GOT3 (cell line): ENCODE measurements at places on chromosomes 3 and 15.

DNA sequence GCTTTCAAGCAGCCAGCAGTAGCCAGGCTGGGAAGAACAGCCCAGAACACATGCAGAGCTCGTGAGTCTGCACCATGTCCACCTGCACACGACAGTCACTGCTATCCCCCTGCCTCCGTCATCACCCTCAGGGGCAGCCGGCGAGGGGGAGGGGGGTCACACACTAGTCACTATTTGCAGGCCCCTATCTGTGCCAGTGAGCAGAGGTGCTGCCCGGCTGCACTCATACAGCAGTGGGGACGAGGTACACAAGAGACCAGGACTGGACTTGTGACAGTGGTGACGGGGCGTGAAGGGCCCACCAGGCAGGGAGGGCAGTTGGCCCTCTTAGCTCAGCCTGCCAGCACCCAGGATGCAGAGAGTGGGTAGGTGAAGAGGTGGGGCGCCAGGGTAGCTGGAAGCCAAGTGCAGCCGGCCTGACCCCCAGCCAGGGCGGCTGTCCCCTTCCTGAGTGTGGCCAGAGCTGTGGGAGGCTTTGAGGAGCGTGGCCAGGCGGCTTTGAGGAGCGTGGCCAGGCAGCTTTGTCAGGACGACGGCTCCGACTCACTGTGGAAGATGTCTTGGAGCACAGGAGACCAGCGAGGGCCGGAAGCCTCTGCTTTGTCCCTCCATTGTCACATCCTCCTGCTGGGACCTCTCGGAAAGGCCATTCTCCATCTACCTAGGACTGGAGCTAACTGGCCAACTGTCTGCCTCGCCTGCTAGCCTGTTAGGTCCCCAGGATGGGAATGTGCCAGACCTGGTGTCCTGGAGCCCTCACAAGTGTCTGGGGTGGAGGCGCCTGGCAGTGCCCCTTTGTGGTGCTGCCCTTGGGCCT, 52.1 kb upstream of the FGD5 start:
- DNase-seq, result no peak

- DNase-seq, result no peak
Observed at GRCh38 chr15:38896647-38897046, 332.0 kb upstream of the RASGRP1 start.

DNA sequence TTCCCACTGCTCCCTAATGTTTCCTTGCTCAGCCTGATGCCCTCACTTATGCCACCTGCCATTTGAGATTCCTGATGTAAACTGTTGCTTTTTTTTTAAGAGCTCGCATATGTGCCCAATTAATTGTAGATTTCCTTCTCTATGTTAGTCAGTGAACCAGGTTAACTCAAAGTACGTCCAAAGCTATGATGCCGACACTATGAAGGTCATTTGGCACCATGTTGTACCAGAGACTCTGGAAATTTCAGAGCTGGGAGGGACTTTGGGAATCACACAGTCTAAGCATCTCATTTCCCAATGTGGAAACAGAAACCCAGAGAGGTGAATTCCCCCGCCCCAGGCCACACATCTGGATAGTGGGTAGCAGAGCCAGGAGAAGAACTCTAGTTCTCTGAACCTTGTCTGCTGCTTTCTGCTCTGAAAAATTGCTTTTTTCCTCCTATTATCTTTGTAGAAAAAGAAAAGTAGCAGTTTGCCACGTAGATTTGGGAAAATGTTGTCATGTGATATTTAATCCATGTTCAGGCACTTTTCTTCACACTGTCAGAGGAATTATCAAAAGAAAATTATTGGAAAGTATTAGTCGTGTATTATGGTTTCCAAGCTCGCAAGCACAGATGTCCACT, 38.5 kb upstream of the TNFAIP8L3 start:
- no peak for DNase-seq

GRCh38 chr3:154758109-154758868, 321.8 kb upstream of the MME start:
- no peak for DNase-seq

- no peak for DNase-seq
Observed at GRCh38 chr3:172003146-172003545, 36.2 kb upstream of the FNDC3B start.

DNA sequence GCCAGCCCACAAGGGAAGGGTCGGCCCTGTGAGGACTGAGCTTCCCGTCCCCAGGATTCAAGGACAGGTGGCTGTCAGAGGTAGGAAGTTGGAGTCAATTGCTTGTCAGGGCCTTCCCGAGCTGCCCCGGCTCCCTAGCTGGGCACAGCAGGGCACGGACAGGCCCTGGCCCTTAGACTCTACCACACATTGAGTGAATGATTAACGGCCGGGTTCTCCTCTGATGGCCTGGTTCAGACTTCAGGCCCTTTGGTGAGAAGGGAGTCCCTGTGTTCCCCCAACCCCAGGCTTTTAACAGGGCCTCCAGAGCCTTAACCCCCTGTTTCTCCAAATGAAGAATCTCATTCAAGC, 16.4 kb upstream of the FGD5 start:
- no peak for DNase-seq

DNA sequence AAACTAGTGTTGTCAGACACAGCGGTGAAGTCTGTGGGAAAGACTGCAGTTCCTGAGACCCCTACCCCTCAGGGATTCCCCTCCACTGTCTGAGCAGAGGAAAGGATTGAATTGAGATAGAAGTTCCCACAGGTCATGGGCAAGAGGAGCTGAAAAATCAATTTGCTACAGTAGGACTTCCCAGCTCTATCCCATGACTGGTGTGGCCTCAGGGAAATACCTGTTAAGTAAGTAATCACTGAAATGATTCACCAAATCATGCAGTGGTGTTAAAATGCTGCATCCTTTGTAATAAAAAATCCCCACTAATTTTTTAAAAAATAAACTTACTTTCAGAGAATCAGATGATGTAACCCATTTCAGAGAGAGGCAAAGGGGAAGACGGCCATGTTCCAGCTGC, 45.0 kb upstream of the SPRED1 start:
- no peak for DNase-seq

- no peak for DNase-seq
Observed at GRCh38 chr15:88792342-88793282, 10.6 kb upstream of the ACAN start.

DNA sequence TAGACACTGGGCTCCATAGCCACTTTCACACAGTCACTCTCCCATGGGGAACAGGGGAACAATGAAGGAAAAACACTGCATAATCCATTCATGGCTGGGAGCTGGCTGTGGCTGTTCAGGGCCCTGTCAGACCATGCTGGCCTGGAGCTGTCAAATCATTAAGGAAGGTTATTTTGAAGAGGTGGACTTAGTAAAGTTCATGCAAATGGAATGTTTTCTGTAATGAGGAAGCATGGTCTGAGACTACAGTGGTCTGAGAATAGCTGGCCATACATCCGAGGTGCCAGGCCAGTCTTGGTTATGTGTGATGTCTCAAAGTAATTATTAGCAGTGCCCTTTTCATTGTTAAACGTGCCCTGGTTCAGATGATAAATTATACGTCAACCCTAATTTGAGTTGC, 117.1 kb upstream of the MRPS22 start:
- no peak for DNase-seq

DNA sequence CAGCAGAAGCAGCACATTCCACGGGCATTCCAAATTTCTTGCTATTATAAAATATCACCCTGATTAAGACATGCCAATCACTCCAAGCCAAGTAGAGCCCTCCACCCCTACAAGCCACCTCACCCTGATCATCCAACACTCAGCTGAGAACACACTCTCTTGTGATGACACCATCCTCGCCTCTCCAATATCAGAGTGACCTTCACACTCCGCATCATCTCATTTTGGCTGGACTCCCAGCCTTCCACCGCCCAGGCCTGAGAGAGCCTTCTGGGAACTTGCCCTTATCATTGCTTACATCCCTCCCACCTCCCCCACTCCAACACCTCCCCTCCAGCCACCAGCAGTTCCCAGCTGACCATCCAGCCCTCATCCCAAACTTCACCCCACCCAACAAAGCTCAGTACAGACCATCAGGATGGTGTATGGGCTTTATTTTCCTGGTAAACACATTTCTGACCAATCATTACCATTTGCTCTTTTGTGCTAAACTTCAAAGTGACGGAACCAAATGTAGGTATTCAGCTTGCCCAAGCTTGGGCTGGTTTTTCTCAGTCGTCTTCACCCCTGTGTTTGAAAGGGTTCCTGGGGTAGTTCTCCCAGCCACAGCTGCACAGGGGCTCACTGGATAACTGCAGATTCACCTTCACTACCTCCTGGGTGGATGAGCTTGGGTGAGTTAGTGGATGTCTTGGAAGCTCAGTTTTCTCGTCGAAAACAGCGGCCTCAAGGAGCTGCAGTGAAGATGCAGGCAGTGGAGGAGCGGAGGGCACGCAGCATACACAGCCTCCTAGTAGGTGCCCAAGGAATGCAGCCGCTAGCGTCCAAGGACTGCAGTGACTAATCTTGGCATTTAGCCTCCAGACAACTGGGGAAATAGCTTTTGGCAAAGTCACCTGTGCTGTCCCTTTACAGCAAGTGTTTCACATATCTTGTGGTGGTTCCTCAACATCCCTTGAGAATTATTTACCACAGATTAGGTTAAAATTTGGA, 115.1 kb downstream of the LIPC start:
- DNase-seq, result no peak

DNA sequence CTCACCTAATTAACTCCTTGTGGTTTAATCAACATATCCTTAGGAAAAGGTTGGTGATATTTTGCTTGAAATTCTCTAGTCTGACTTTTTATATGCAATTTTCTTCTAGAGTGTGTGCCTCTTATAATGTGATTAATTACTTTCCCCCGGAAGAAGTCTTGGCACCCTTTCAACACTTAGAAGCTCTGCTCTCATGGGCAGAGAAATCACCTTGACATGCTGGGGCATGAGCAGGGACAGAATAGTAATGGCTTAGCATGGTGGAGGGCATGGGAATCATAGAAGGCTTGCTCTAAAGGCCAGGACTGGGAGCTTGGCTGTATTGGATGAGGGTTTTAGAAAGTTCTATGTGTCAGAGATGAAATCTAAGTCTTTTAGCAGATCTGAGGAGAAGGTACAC, 293.5 kb downstream of the AGBL1 start:
- DNase-seq, result no peak

DNA sequence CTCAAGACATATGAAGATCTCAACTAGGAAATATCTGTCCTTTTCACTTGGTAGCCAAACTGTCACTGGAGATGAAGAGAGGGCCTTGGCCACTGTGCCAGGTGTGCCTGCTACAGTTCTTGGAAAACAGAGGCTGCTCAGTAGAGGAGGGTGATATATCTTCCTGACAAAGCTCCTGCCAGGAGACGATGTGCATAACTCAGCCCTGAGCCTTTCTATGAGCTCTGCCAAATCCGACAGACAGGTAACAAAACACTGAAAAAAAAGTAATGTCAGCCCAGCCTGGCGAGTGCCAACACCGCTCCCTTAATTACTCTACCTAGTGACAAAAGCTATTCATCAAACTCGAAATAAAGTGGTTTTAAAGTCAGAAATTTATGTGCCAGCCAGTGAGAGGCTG, 123.2 kb downstream of the MFSD1 start:
- no peak for DNase-seq

GRCh38 chr3:159144891-159145290, 343.0 kb downstream of the MFSD1 start:
- DNase-seq, result no peak

DNA sequence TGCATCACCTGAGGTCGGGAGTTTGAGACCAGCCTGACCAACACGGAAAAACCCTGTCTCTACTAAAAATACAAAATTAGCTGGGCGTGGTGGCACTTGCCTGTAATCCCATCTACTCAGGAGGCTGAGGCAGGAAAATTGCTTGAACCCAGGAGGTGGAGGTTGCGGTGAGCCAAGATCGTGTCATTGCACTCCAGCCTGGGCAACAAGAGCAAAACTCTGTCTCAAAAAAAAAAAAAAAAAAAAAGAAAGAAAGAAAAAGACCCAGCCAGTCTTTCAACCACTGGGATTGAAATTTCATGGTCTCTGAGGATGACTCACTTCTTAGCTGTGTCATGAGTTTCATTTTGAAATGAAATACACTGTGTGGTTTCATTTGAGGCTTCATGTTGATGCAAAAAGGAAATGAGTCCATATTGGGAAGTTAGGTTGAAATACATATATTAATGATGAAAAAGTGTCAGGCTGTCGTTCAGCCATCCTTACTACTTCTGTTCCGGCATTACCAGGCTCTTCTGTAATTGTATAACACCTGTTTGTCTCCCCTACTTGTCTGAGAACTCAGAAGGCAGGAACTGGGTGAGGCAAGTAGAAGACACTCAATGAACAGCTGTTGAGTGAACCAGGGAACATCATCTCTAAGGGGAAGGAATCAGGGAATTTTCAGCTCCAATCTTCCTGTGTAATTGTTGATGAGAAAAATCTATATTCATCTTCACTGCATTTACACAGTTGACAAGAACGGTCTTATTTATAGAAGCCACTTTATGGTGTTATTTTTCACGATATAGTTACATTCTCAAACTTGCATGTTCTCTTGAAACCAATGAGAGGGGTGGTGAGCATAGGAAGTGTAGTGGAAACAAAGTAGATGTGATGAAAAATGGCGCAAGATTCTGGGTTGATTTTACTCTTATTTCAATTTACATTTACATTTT, 87.4 kb downstream of the NFKBIZ start:
- peak; percentile 11 for DNase-seq

DNA sequence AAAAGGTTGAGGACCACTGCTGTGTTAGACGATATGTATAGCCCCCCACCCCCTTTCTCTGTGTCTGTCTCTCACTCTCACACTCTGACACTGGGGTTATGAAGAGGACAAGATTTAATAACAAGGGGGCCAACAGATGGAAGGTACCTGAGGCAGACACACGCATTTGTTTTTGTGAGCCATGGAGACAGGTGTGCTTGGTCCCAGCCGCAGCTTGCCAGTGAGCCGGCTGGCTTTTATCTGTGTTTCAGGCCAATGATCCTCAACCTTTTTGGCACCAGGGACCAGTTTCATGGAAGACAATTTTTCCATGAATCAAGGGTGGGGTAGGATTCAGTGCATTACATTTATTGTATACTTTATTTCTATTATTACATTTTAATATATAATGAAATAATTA, 394.9 kb upstream of the RGMA start:
- DNase-seq, result no peak

DNA sequence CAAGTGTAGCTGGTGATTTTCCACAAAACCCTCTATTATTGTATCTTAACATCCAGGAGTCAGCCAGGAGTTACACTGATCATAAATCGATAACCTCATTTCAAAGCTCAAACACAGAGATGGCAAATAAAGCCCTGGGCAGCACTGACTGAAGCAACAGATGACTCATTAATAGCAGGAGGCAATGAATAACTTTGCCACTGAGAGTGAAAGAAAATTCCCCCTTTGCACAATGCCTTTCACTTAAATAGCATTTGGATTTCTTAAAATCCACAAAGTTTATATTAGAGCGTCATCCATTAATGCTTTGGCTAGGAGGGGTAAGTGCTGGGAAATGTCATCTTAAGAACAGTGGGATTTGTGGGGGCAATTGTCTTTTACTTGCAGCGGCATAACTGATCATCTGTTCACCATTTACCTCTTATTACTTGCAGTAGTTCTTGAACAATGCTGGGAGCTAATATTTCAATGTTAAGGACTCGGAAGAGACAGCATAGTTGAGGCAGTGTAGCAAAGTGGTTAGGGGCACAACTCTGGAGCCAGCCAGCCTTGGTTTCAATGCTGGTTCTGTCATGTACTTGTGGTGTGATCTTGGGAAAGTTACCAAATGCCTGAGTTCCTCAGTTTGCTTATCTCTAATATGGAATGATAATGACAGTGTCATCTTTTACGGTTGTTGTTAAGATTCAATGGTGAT, 630.4 kb upstream of the TBL1XR1 start:
- no peak for DNase-seq

- no peak for DNase-seq
Observed at GRCh38 chr15:80530737-80531365, 126.7 kb downstream of the ARNT2 start.
